GM12865 (cell line): ENCODE measurements at places on chromosomes 2 and 18.

DNA sequence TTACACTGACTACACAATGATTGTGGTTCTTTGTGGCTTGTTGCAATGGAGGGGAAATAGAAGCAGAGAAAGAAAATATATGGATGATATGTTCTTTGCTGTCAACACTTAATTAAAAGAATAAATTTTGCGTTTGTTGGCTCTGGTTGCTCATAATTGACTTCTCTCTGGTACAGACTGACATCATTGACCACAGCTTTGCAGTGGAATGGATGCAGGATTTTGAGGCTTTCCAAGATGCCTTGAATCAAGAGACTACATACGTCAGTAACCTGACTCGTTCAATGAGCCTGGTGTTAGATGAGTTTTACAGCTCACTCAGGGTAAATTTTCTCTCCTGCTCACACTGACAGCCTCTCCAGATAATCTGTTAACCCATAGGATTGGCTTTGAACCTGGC, 9.9 kb downstream of the GPN1 start:
- no peak for DNase-seq

DNA sequence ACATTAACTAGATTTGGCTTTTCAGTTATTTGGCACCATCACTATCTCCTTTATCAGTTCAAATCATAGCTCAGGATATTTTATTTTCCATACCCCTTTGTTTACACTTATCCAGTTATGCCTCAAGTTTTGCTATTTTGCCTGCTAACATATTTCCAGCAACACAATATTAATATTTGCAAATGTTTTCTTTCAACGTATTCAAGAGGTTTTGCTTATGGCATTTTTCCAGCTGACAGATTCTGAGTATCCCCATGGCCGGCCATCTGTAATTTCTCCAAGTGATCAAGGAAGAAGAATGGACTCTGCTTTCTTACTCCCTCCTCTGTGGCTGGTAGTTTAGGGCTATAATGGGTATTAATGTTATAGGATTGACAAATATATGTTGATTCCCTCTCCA, 49.4 kb downstream of the RND3 start:
- no peak for DNase-seq

DNA sequence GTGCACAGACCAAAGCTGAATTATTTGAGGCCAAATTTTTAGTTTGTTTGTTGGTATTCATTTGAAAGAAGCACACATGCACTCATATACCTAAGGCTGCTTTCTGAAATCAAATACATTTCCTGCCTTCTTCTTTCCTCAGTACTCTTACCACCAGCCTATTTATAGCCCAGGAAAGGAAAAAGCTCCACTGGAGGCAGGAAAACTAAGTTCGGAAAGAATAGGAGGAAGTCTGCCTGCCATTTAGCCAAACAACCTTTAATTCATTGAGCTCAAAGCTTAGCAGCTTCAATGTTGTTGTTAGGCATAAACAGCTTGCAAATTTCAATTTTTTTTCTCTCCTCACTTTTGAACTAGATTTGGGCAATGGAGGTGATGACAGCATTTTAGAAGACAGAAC, 40.4 kb upstream of the RASGRP3 start:
- DNase-seq, result no peak

GRCh38 chr2:60484133-60484645, 69.3 kb downstream of the BCL11A start:
- DNase-seq, result peak; percentile 24

GRCh38 chr2:218036371-218036770, 32.7 kb upstream of the RUFY4 start:
- DNase-seq, result peak; percentile 27

GRCh38 chr2:101116348-101116747, 34.8 kb downstream of the TBC1D8 start:
- no peak for DNase-seq

- DNase-seq, result no peak
These were observed 223.5 kb downstream of the NDUFA10 start for GRCh38 chr2:239801404-239802184.

- DNase-seq, result no peak
These were observed 355.2 kb upstream of the KCNJ3 start for GRCh38 chr2:154343282-154343681.

- peak; percentile 76 for DNase-seq
These were observed 1.0 kb downstream of the ZDBF2 start for GRCh38 chr2:206275312-206276055.

- no peak for DNase-seq
These were observed 451.4 kb downstream of the TMX3 start for GRCh38 chr18:68263481-68263880.
